ENCODE measurements at places on chromosomes 5 and 9.

- DNase-seq, result no peak
Observed at GRCh38 chr9:113911850-113912557, 35.9 kb downstream of the ZNF618 start.

- DNase-seq, result no peak
Observed at GRCh38 chr9:24242576-24242975, 303.1 kb downstream of the IZUMO3 start.

- no peak for DNase-seq
Observed at GRCh38 chr5:15421921-15422412, 78.0 kb upstream of the FBXL7 start.

DNA sequence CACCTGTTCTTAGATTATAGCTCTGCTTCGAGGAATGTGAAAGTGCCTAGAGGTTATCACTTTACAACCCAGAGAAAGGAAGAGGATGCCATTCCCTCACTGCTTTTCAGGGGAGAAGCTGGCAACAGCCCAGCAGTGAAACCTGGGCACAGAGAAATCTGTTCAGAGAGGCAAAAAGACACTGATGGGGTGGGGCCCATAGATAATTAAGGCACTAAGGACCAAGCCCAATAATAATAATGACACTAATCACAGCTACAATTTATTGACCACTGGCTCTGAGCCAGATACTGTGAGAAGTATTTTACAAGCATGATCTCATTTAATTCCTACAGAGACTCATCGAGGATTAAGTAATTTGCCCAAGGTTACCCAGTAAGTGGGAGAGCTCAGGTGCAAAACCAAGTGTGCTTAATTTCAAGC is 168.3 kb downstream of the PIK3R1 start:
- DNase-seq, result no peak

DNA sequence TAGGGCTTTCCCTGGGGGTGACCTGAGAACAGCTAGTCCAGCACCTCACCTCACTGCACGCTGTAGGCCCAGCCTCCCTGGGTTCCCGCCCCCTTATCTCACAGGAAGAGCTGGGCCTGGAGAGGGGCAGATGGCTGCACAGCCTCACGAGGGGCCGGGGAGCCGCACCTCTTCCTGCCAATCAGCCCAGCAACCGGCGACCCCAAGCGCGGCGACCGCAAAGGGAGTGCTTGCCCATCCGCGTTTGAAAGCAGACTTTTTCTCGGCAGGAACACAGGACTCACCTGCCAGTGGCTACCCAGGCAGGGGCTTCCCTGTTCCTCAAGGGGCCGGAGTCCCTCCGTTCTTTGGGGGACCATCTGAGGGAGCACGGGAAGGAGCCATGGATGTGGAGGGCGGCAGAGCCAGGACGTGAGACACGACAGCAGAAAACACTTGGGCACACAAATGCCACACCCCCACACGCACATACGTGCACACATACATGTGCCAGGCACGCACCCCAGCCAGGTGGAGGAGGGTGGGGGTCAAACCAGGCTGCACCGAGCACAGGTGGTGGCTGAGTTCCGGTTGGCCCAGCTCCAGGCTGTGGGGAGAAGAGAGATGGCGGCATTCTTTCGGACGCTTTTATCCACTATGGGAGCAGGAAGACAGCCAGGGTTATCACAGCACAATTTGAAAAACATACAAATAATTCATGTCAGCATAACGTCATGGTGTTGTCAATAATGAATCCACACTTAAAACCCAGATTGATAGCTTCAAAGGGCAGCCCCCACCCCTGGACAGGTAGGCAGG is 11.3 kb downstream of the TMEM250 start:
- DNase-seq, result peak; percentile 36
